ENCODE measurements at places on chromosomes 13 and 19.
A peak's percentile ranks its signal among the peaks of the same experiment; 100 is the strongest.

DNA sequence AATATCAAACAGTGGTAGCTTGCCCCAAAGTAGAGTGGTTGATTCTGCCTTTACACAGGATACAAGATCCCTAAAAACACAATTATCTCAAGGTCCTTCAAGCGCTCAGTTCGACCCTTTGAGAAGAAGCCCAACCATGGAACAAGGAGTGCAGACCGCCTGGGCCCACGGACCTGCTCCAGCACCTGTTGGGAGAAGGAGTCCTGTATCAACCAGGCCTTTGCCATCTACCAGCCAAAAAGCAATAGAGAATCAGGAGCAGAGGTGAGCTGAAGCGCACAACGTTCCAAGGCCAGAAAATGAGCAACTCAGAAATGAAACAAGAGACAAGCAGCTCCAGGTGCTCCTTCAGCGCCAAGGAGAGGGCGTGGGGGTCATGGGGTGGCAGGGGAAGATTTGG, 6.3 kb upstream of the LILRB3 start:
- DNase-seq: no peak

- no peak for DNase-seq
These were observed 2.5 kb downstream of the TMEM259 start for GRCh38 chr19:1018393-1018792.

GRCh38 chr13:47553329-47553977, 447.6 kb downstream of the SUCLA2 start:
- no peak for DNase-seq

DNA sequence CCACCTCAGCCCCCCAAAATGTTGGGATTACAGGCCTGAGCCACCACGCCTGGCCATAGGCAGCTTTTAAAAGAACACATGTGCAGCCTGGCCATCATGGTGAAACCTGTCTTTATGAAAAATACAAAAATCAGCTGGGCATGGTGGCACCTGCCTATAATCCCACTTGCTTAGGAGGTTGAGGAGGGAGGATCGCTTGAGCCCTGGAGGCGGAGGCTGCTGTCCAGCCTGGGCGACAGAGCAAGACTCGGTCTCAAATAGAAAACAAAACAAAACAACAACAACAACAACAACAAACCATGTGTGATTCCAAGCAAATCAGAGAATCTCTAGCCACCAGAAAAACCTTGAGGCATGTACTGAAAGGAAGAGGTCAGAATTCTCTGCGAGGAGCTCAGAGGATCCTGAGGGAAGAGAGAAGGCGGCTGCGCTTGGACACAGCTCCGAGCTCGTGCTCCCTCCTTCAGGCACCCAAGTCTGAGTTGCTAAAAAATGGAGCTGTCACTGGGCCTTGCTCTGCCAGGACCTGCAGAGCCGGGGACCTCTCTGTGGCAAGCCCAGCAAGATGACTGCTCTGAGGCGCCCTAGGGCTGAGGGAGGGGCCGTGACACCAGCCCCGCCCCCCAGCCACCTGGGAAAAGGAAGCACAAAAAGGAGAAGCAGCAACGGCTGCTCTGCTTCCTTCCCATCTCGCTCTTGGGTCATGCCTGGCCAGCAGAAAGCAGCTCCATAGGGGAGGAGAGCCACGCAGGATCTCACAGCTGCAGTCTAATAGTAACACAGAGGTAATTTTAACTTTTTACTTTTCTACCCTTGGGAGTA, at the start of gene ARL11:
TSS of gene ARL11 (plus strand) at position 677 of the 822 bp plus-strand sequence. CDS start 1,941 bp downstream, outside the sequence.
- DNase-seq: peak; percentile 85

DNA sequence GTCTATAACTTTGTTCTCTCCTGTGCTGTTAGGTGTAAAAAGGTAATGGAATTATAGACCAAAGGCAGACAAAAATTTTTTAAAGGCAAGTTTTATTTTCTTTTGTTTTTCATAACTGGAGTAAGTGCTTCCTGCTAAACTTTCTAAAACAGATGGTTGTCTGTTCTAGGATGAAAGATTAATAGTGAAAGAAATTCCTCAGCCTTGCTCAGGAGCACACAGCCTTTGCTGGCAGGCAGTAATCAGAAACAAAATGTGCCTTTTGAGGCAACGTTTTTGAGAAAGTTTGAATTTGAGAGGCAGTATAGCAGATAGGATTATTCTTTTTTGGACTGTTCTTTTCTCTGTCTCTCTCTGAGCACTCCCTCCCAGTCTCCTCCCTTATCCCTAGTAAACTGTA, 2749.5 kb downstream of the PCDH9 start:
- no peak for DNase-seq

- DNase-seq: no peak
These were observed 15.3 kb upstream of the RANBP3 start for GRCh38 chr19:5993201-5993600.

- no peak for DNase-seq
These were observed 37.7 kb downstream of the RAP2A start for GRCh38 chr13:97471711-97472110.

DNA sequence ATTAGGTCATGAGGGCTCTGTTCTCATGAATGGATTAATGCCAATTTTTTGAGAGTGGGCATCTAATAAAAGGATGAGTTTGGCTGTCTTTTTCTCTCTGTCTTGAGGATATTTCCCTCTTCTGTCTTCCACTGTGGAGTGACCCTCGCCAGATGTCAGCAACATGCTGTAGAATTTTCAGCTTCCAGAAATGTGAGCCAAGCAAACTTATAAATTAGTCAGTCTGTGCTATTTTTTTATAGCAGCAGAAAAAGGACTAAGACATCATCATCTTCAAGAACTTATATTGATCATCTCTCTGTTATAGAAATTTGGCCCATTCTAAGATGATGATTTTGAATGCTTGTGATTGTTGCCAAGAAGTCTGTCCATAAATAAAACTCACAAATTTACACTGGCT, 431.4 kb downstream of the FGF9 start:
- no peak for DNase-seq

DNA sequence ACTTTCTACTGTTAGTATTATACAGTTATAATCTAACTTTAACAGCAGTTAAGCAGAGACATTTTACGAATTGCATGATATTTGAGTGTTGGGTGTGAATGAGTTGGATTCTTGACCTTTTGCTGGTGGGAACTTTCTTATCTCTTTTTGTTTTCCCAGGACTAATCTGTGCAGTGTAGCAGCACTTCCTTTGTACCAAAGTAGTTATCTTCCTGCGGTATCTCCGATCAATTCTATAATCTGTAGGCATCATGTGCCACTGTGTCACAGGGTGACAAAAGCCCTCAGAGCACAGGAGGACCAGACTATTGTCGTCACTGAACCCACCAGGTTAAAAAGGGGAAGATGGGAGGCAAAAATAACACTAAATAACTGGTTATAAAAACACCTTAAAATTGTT, 823.5 kb downstream of the GPC5 start:
- DNase-seq: no peak

DNA sequence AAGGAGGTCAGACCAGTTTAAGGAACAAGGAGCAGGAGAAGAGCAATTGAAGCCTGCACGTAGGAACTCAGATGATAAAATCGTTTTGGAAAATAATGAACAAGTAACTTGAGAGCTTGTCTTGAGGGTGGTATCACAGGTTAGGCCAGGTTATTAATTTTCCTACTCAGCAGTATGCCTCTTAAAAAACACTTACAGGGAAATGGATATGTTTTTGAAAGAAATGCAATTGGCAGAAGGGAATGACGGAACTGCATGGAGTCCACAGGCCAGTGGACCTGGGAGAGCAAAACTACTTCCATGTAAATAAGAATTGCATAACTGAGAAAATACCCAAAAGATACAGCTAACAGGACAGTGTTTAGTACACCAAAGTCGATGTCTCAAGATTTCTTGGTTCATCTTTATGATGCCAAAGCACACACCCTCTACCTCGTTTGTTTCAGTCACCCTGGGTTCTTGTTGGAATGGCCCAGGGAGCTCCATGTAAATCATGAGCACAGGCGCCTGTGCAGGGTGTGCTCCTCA, 35.2 kb downstream of the MBNL2 start:
- no peak for DNase-seq

- no peak for DNase-seq
These were observed 135.7 kb downstream of the USP12 start for GRCh38 chr13:27035892-27036235.

DNA sequence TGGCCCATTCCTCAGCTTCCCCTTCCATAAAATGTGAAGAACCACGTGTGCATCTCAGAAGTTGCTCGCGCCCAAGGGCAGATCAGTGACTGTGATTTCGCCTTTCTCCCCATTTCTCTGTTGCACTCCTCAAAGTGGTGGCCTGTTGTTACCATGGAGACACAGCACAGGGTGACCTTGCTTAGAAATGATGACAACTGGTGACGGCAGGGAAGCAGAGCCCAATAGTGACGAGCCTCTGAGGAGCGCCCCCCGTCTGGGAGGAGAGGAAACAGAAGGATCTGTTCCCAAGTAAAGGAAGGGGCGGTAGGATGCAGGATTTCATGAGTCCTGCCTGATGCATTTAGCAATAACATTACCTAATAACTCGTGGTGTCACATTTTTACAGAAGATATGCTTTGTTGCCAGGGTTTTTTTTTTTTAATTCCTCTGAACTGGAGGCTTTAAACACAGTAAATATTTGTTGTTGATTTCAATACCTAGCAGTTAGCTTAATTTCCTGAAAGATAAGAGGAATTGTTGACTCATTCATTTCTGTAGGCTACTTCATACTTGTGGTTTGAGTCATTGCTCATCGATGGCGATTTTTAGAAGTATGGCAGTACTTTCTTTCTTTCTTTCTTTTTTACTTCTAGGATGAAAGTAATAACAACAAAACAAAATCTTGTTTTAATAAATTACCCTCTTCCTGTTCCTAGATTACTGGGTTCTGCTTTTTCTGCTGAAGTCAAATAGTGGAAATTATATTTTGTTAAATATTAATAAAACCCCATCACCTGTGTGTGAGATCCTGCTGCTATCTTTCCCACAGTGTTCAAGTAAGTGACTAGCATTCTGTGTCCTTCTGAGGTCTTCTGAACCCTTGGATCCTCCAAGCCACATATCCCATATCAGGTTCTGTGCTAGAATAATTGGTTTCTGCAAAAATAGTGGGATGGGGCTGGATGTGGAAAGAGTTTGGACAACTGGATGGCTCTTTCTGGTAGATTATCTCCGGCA, 36.0 kb downstream of the MBNL2 start:
- DNase-seq: peak; percentile 66

DNA sequence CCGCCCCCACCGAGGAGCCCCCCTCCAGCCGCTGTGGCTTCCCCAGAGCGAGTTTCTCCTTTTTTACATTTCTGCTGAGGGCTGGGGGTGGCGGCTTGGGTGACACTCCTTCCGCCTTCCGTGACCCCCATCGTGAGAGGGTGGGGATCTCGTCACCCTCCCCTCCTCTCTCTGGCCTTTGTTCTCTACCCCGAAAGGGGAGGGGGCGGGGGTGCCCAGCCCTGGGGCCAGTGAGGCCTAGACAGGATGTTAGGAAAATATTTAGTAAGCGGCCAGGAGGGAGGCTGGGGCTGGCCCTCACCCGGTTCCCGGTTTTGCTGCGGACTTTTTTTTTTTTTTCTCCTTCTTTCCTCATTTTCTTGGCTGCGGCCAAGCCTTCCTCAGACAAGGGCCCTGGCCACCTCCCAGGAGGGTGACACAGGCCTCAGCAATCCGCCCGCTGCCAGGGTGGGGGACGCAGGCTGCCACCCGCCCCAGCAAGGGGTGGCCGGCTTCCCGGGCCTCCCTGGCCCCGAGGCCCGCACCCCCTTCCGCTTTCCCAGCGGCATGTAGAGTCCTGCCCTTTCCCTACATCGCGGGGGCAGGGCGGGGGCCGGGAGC, 3.9 kb downstream of the MIDN start:
- peak; percentile 94 for DNase-seq
